Right renal cortex interstitium (tissue), 3 donors: ENCODE measurements at places on chromosomes 2 and 18.

- DNase-seq: no peak
These were observed 26.3 kb downstream of the PSME4 start for GRCh38 chr2:53944542-53944941.

GRCh38 chr2:47274054-47274782 is 119.1 kb upstream of the STPG4 start:
- DNase-seq: no peak

DNA sequence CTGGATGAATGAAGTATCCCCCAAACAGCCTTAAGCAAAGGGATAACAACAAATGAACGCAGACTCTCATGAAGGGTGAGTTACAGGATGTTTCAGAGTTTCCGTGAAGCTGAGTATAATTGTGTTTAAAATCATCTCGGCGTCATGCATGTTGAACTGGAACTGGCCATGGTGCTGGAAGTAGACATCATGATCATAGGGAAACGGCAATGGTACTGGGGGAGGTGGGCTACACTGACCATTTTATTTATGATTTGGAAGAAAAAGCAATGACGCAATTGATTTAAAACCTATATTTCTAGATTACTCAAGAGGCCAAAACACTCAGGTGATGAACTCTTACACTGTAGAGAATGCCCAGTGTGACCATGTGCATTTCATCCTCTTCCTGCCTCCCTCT is 387.9 kb upstream of the MYT1L start:
- DNase-seq: no peak

GRCh38 chr2:229350117-229350805 is 79.2 kb upstream of the PID1 start:
- DNase-seq: no peak

DNA sequence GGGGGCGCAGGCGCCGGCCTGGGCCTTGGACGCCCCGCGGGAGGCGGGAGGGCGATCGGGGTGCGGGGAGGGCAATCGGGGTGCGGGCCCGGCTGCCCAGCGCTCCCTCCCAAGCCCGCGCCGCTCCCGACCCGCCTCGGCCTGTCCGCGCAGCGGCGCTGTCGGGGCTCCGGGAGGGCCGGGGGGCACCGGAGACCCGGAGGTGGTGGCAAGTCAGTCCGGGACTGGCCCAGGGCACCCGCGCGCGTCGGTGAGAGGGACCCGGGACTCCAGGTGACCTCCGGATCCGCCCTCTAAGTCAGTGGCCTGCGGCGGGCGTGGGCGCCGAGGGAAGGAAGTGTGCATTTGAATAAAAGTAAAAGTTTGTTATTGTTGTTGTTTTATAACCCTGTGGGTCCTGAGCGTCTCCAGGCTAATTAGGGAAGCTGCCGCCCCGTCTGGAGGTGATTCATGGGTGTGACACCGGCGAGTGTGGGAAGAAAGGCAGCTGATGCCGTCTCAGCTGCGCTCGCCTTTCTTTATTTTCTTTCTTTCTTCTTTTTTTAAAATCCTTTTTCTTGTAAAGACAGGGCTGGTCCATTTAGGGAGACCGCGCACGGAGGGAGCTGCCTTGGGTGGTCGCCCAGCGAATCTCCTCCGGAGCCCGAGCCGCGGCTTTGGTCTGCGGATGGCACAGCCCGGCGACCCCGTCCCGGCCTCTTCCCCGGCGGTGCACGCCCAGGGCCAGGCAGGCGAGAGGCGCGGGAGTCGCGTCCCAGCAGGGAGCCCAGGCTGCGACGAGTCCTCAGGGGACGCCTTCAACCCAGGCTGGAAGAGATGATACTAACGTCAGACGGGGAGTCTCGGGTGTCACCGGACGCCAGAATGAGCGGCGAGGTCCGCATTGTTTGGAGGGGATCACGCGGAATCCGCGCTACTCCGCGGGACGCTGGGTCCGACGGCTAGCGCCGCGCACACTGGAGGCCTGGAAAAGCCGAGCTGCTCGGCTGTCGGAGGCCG is 627 bp upstream of the CRACDL start:
- DNase-seq: no peak

DNA sequence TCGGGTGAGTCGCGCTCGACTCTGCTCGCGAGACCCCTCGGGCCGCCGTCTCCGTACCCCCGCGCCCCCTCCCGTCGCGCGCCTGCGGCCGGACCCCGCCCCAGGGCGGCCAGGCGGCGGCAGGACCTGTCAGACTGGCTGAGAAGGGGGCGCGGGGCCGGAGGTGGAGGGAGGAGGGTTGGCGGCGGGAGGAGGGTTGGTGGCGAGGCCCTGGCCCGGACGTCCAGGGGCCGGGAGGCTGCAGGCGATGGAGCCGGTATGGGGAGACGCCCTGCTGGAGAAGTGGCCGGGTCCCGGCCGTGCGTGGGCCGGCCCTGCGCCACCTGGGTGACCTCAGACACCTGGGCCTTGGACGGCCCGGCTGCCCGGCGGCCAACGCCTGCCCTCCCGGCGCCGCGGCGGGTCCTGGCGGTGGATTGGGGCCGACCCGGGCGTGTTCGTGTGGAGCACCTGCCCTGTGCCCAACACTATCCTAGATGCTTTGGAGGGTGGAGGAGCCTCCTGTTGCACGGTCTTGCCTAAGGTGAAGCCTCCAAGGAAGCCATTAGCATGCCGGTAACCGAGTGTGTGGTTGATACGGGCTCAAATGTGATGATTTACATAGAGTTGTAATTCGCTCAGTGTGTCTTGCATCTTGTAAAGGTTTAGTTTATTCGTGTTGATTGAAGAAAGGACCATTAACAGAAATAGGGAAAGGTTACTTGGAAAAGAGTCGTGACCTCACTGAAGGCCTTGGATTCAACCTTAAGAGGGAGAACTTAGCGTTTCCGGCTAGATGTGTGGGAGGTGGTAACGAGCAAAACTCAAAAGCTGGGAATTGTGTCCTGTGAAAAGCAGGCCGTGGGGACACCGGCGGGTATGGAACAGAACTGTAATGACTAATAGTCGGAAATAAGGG is 550 bp downstream of the MYL12B start:
- peak; percentile 45 for DNase-seq

GRCh38 chr18:66972681-66973080 is 368.8 kb upstream of the CDH19 start:
- no peak for DNase-seq

- no peak for DNase-seq
These were observed 155.6 kb downstream of the TTC27 start for GRCh38 chr2:32783469-32783868.

DNA sequence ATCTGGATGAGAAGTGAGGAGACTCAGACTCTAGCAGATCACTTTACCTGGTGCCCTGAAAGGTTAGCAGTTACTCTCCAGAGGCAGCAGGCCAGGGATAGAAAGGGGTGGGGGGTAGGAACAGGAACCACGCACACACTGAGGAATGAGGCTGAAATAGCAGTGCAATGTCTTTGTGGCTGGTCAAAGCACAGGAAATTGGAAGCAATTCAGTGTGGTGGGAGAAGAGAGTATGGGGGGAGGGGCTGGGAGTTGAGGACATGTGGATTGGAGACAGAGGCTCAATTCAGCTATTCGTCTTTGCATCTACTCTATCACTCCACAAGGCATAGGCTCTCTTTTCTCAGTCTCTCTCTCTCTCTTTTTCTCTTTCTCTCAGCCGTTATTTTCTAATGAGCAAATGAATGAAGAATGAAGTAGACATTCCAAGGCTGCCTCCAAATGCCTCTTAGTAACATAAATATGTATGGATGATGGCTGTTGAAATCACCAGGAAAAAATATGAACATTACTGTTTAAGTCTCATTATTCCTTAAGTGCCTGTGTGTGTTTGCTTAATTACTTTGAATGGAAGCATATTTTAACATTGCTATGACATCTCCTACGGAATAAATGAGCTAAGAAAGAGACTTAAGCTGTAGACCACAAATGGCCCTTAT is 979.4 kb downstream of the TSN start:
- DNase-seq: no peak

- DNase-seq: no peak
These were observed 37.2 kb downstream of the SLC14A2 start for GRCh38 chr18:45652303-45653080.

DNA sequence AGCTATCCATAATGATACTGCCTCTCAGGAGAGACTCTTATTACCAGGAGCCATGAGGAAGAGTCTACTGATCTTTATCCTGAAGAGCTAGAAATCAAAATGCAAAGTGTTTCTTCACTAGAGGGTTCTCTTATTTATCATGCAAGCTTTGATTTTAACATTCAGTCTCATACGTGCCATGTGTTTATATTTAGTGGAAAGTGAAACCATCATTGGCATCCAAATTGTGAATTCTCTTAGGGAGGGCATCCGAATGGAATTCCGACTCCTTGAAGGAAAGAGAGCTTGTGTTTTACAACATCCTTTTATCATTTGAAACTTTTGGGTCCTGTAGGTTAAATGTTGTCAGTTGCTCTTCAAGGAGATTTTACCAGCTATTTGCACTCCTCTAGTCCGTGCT is 170.4 kb upstream of the SESTD1 start:
- DNase-seq: no peak

GRCh38 chr18:54558609-54559585 is 32.1 kb upstream of the DYNAP start:
- peak; percentile 4 for DNase-seq

DNA sequence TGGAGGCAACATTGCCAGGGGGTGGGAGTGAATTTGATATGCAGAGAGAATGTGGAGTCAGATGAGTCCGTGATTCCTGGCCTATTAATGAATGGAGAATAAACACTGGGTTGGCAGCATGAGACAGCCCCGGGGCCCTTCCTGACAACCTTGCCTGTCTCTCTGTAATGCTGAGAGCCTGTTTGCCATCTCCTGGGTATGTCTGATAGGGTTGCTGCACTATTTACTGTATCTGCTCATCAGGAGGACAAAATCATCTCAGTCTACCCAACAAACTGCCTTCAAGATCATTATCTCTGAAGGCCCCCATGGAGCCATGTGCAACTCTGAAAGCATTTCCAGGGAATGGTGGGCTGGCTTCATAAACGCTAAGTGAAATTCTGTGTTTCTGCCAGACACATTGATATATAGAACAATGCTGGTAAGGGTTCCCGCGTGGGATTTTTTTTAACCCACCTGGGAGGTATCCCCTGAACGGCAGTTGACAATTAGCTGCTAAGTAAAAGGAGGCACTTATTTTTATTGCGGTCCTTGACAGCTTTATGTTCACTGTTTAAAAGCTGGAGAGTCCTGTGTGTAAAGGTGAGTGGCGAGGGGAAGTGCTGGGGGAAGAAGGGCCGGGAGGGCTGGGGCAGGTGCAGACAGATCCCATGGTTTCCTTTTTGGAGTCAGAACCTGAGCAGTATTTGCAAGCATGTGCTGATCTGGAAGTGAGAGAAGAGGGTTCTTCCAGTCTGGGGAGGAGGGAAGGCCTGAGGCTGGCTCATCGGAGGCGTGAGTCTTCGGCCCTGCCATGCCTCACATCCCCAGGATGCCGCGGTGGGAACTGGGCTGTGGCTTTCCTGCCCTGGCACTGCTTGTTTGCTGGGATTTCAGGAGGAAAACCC is 64.8 kb downstream of the ARHGAP25 start:
- no peak for DNase-seq

DNA sequence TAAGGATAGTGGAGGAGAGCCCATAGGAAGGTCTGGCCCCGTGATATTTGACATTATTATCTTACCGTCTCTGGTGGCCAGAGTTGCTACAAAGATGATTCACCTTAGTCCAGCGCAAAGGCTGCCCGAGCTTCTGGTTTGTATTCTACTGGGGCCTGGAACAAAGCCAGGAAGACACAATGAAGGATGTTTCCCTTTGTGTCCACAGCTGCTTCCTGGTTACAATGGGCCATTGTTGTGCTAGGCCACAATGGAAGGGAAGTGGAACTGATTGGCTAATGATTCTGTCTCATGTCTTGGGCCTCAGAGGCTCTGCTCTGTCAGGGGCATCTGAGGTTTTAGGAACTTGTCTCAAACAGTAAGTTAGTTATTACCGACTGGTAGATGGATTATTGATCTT is 132.2 kb downstream of the TDRD15 start:
- DNase-seq: no peak

DNA sequence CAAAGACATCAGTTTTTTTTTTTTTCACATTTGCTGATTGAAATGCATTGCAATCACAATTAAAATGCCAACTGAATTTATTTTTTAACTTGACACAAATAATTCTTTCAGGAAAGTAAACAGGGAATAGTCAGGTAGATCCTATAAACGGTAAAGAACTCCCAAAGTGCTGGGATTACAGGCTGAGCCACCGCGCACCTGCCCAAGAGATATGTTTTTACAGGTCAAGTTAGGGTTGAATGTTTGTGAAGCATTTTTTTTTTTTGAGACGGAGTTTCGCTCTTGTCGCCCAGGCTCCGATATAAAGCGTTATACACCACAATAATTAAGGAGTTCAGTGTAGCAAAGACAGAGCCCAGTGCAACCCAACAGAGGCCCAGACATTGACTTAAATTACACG is 15.1 kb downstream of the ITM2C start:
- no peak for DNase-seq

DNA sequence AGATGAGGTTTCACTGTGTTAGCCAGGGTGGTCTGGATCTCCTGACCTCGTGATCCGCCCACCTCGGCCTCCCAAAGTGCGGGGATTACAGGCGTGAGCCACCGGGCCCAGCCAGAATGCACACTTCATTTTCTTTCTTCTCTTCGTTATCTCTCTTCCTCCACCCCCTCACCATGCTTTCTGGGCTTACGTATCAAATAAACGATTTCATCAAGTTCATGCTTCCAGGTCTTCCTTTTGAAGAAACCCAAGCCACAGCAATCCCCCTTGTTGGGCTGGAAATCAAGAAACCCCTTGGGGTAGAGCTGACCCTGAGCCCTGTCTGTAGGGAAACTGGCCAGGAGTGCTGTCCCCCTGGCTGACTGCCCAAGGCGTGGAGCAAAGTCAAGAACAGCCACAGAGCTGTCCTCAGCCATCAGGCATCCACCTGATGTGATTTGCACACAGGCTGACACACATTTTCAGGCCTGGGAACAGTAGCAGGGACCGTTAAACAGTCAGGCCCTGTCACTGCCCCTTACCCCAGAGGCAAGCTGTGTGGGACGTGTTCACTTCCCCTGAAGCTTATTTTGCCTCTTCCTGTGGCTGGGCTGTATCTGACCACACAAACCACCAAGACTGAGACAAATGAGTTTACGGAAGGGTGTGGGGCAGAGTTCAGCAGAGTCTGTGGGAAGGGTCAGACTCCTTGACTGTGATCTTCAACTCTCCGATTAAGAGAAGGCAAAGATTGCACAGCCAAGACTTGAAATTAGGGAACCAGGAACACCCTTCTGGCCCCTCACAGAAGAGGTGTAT is 15.1 kb upstream of the NMUR1 start:
- DNase-seq: no peak

DNA sequence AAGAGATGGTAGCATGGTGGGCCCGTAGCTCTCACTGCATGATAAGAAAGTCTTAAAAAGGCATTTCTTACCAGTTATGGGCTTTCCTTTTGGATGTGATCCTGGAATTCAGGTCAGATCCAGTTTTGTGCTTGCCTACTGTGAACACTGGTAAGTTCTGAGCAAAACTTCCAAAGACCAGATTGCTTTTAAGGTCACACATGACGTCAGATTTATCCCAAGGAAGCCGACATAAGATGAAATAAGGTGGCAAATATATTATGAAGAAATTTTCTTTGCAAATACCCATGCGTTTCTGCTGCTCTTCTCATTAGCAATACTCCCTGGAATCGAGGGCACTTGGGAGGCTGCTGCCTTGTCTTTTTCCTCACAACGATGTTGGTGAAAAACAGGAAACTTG is 416.4 kb upstream of the HNMT start:
- DNase-seq: no peak
